Right atrium auricular region (tissue), 2 donors: ENCODE measurements at places on chromosomes 4 and X. TPM values are rescaled to one million over a fixed set of nuclear protein-coding genes. Genes with fewer than 3 reads are reported as not detected.
A peak's percentile ranks its signal among the peaks of the same experiment; 100 is the strongest.

Gene COQ2
- total RNA-seq, result 15.1 TPM

Gene FAM241A
- 6.7 TPM for total RNA-seq

DNA sequence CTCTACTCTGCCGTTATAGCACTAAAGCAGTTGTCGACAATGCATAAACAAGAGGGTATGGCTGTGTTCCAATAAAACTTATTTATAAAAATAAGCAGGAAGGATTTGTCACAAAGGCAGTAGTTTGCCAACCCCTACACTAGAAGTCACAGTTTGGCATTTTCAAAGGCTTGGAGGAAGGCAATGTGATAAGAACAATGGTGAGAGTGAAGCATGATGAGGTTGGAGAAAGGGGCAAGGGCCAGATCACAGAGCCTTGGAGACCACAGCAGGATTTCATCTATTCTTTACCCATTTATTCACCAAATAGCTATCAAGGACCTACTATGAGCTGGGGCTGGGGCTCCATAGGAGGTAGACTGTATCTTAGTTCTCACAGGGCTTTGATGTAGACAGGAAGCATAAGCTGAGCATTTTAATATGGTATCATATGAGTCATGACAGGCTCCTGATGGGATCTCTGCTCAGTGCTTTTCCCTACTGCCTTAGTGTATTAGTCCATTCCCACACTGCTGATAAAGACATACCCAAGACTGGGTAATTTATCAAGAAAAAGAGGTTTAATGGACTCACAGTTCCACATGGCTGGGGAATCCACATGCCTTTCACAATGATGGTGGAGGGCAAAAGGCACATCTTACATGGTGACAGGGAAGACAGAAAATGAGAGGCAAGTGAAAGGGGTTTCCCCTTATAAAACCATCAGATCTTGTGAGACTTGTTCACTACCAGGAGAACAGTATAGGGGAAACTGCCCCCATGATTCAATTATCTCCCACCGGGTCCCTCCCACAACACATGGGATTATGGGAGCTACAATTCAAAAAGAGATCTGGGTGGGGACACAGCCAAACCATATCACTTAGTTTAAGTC, 58.9 kb downstream of the PPM1K start:
- no peak for DNase-seq
- H3K4me1 ChIP-seq, result no peaks in the 10 kb centered on the region
- H3K27ac ChIP-seq, result no peak overlapping the region
- no peak overlapping the region for H3K4me3 ChIP-seq

DNA sequence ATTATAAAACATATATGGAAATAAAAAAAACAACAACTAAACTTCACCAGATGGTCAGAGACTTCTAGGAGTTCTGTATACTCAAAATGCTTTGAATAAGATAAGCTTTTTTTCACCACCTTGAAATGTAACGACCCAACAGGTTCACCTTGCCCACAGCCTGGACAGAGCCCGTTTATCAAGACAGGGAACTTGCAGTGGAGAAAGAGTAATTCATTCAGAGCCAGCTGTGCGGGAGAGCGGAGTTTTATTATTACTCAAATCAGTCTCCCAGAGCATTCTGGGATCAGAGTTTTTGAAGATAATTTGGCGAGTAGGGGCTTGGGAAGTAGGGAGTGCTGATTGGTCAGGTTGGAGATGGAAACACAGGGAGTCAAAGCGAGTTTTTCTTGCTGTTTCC, 38.5 kb downstream of the AGA start:
- no peak overlapping the region for H3K4me3 ChIP-seq
- H3K4me1 ChIP-seq, result no peaks in the 10 kb centered on the region
- DNase-seq, result no peak
- no peaks in the 10 kb centered on the region for H3K27me3 ChIP-seq

GRCh38 chrX:72100051-72100755, 31.5 kb downstream of the RTL5 start:
- H3K27me3 ChIP-seq, result no peaks in the 10 kb centered on the region
- no peak for DNase-seq
- no peaks in the 10 kb centered on the region for H3K4me1 ChIP-seq

DNA sequence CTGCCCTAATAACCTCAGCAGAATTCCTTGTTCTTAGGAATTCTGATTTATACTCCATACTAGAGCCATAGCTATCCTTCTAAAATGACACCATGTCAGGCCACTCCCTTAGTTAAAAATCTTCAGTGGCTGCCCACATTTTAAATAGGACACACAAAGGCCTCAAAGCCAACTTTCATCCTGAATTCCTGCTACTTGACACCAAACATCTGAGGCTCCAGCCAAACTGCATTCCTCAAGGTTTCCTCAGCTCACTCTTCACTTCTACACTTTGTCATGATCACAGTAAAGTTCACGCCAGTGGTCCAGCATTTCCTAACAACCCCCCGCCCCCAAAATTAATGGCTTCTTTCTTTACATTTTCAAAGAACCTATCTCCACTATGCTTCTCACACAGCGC, 124.3 kb downstream of the ADGRA3 start:
- H3K27me3 ChIP-seq, result no peaks in the 10 kb centered on the region
- DNase-seq, result no peak
- no peak overlapping the region for H3K4me3 ChIP-seq
- H3K27ac ChIP-seq, result no peak overlapping the region

- no peaks in the 10 kb centered on the region for H3K4me1 ChIP-seq
- no peaks in the 10 kb centered on the region for H3K36me3 ChIP-seq
- no peak overlapping the region for H3K27ac ChIP-seq
- H3K4me3 ChIP-seq, result peak overlapping the region; percentile 27
- no peak for DNase-seq
Observed at GRCh38 chrX:102546828-102547493, 30.4 kb upstream of the TMSB15A start.

DNA sequence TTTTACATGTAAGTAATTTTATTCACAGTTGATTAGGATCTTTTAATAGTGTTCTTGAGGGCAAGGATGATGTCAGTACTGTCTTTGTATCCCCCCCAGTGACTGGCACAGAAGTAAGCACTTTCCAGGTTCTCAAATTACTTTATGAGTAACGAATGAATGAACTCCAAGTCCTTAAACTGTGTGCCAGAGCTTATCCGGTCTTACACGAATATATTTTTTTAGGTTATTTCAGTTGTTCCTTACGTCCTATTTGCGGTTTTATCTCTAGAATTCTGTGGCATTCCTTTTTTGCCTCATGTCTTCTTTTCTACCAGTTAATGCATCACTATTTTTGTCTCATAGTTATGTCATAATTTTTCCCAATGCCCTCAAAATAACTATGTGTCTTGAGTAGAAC, 106.9 kb upstream of the MID1IP1 start:
- DNase-seq, result no peak
- H3K4me3 ChIP-seq, result no peak overlapping the region
- no peaks in the 10 kb centered on the region for H3K36me3 ChIP-seq
